ENCODE measurements at places on chromosomes 1 and 21. TPM values are rescaled to one million over a fixed set of nuclear protein-coding genes. Genes with fewer than 3 reads are reported as not detected.

Gene RHBG
- total RNA-seq = not detected

Gene S100A2
- 2.4 TPM for total RNA-seq

Gene TRIM17
- 0.07 TPM for total RNA-seq

Gene GNG4
- total RNA-seq = under 0.01 TPM

Gene OR2M2
- not detected for total RNA-seq

Gene HTR1D
- not detected for total RNA-seq

Gene CEP170
- total RNA-seq = 292 TPM

Gene UBASH3A
- total RNA-seq = not detected

Gene BEST4
- total RNA-seq = 0.20 TPM

Gene IFI44
- total RNA-seq = 12.1 TPM

Gene LCE1D
- total RNA-seq = not detected

Gene ZNF593OS
- total RNA-seq = not detected

Gene NES
- total RNA-seq = 43.7 TPM

Gene MTARC1
- 1.7 TPM for total RNA-seq

Gene ARHGAP30
- total RNA-seq = not detected

Gene FMO4
- total RNA-seq = 2.4 TPM
